MCF 10A (cell line): ENCODE measurements at places on chromosomes 2 and 18. TPM values are rescaled to one million over a fixed set of nuclear protein-coding genes. Genes with fewer than 3 reads are reported as not detected.
A peak's percentile ranks its signal among the peaks of the same experiment; 100 is the strongest.

The FOXD4L1 gene
- total RNA-seq, result 0.63 and 0.98 TPM in 2 replicates

The NXPH2 gene
- total RNA-seq, result not detected in 2 replicates

The LRRTM4 gene
- not detected in 2 replicates for total RNA-seq

The BCL11A gene
- 4.3 and 5.3 TPM in 2 replicates for total RNA-seq

The FNDC4 gene
- 0.79 and 1.1 TPM in 2 replicates for total RNA-seq

The NOSTRIN gene
- total RNA-seq, result 0.44 and 0.51 TPM in 2 replicates

DNA sequence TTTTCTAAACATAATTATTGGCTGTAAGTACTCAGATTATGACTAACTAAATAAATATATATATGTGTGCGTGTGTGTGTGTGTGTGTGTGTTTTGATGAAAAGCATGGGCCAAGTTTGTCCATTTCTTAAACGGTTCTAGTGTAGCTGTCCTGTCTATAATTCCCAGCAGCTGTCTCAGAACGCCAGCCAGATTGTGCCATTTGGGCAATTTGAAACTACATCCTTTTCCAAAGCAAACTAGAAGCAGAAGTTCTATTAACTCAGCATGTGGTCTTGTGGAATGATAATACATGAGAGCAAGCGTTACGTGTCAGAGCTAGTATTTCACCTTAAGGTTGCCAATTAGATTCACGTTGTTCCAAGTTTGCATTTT, 1.7 kb downstream of the ARHGAP28 start:
- no peaks in the 10 kb centered on the region for H3K27me3 ChIP-seq
- peak; percentile 79 for DNase-seq
- H3K4me3 ChIP-seq, result peak overlapping the region; percentile 93
- H3K27ac ChIP-seq, result no peak overlapping the region

GRCh38 chr2:212727751-212728150, 189.1 kb upstream of the ERBB4 start:
- no peak for DNase-seq
- no peak overlapping the region for H3K4me3 ChIP-seq
- H3K27ac ChIP-seq, result no peak overlapping the region
- H3K4me1 ChIP-seq, result peaks cover 7% of the 10 kb centered on the region

DNA sequence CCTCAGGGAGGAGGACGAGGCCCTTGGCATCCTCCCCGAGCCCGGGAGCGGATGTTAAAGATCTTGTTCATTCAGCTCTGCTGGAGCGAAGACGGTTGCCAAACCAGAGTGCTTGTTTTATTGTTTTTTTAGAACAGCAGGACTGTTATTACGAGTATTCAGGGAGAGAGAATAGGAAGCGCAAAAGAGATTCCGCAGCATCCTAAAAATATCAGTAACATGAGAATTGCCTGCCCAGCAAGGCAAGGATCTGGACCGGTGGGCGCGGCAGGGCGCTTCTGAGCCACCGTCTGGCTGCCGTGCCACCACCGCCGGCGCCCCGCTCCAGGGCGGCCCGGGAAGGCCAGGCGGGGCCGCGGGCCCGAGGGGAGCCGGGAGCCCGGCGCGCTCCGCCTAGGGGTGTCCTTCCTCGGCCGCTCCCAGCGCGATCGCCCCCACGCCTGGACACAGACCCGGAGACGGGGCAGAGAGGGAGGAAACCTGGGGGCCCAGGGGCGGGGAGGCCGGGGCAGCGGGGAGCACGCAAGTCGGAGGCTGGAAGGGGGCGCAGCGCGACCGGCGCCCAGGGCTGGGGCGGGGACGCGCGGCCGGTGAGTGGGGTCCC, 843 bp downstream of the CYS1 start:
- H3K27me3 ChIP-seq, result peaks cover 89% of the 10 kb centered on the region
- H3K4me3 ChIP-seq, result peak overlapping the region; percentile 62
- peak; percentile 30 for DNase-seq
- H3K36me3 ChIP-seq, result no peaks in the 10 kb centered on the region
- no peak overlapping the region for H3K27ac ChIP-seq

DNA sequence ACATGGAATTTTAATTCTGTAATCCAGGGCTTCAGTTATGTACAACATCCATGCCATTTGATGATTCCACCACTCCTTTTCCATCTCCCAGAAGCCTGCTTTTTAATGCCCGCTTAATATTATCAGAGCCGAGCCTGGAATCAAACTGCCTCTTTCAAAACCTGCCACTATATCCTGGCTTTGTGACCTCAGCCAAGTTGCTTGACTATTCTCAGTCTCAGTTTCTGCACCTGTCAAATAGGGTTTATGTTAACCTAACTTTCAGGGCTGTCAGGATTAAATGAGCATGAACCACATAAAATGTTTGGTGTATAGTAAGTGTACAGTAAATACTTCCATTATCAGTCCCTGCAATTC, 108.7 kb downstream of the XRCC5 start:
- H3K27me3 ChIP-seq, result no peaks in the 10 kb centered on the region
- peak overlapping the region; percentile 13 for H3K4me3 ChIP-seq
- H3K27ac ChIP-seq, result peak overlapping the region; percentile 90
- no peak for DNase-seq
- peaks cover 45% of the 10 kb centered on the region for H3K4me1 ChIP-seq

DNA sequence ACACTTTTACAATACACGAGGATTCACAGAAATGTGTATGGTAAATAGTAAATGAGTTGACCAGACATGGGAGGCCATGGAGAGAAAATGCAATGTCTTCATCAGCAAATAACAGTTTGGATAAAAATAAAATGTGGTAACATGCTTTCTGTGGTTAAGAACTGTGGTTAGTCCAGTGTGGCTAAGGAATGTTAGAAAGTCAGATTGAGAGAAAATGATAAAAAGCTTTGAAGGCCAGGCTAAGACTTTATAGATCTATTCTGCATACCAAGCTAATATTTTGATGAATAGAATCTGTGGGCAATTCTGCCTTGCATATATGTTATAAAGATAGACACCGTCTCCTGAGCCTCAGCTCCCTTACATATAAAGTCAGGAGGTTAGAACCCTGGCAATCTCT, 215.9 kb downstream of the SOX11 start:
- H3K36me3 ChIP-seq, result no peaks in the 10 kb centered on the region
- H3K27me3 ChIP-seq, result no peaks in the 10 kb centered on the region
- no peaks in the 10 kb centered on the region for H3K4me1 ChIP-seq
- no peak overlapping the region for H3K27ac ChIP-seq

GRCh38 chr2:199810422-199811171, 40.4 kb downstream of the FTCDNL1 start:
- H3K36me3 ChIP-seq, result no peaks in the 10 kb centered on the region
- H3K27ac ChIP-seq, result no peak overlapping the region
- DNase-seq, result peak; percentile 8
- no peak overlapping the region for H3K4me3 ChIP-seq
- H3K27me3 ChIP-seq, result peaks cover 10% of the 10 kb centered on the region

GRCh38 chr18:28177828-28178635, 1.1 kb upstream of the CDH2 start:
- H3K27me3 ChIP-seq, result no peaks in the 10 kb centered on the region
- peaks cover 6% of the 10 kb centered on the region for H3K4me1 ChIP-seq
- peak overlapping the region; percentile 84 for H3K4me3 ChIP-seq
- DNase-seq, result peak; percentile 58

DNA sequence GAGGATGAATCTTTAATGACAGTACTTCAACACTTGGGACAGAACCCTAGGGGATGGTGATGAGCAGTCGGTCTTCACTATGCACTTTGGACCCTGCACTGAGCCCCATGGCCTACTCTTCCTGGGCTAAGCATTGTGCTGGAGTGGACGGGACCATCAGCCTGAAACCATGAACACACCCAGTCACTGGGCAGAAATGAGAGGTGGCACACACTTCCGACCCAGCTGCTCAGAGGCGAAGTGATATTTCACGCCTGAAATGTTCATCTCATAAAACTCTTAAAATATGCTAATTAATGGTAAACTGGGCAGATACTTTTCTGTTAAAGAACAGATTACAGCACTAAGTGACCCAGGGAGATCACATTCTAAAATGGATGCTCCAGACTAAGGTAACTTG, 150.3 kb upstream of the NDUFV2 start:
- no peaks in the 10 kb centered on the region for H3K36me3 ChIP-seq
- H3K4me3 ChIP-seq, result no peak overlapping the region
- peaks cover 24% of the 10 kb centered on the region for H3K4me1 ChIP-seq
- H3K27me3 ChIP-seq, result no peaks in the 10 kb centered on the region

- no peaks in the 10 kb centered on the region for H3K27me3 ChIP-seq
- H3K36me3 ChIP-seq, result peaks cover 9% of the 10 kb centered on the region
- peak; percentile 69 for DNase-seq
- H3K4me3 ChIP-seq, result peak overlapping the region; percentile 87
- H3K4me1 ChIP-seq, result peaks cover 36% of the 10 kb centered on the region
These were observed 101.6 kb downstream of the SPTBN1 start for GRCh38 chr2:54557601-54558187.

DNA sequence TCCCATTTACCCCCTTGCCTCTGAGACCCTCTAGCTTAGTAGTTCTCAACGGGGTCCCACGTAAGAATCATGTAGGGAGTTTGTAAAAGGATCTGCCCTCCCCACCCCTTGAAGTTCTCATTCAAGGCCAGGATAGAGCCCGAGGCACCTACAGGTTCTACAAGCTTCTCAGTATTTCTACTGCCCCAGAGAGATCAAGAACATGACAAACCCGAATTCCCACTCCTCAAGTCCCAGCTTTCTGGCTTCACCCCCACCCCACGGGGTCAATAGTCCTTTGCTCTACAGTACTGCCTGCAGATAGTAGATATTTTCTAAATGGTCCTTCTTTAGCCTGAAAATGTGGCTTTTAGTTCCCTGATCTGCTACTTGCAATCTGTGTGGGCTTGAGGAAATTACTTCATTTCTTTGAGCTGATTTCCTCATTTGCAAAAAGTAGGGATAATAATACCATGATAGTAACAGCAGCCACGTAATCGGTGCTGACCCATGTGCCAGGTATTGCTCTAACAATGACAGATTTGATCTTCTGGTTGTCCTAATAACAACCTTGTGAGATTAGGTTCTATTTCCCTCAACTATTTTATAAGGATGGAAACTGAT, 7.1 kb downstream of the CIB4 start:
- no peak for DNase-seq
- H3K27me3 ChIP-seq, result peaks cover 11% of the 10 kb centered on the region
- no peak overlapping the region for H3K4me3 ChIP-seq
- H3K4me1 ChIP-seq, result no peaks in the 10 kb centered on the region
- no peak overlapping the region for H3K27ac ChIP-seq

GRCh38 chr2:123500346-123500745, 524.7 kb upstream of the CNTNAP5 start:
- no peaks in the 10 kb centered on the region for H3K36me3 ChIP-seq
- no peak overlapping the region for H3K4me3 ChIP-seq
- DNase-seq, result peak; percentile 23
- H3K4me1 ChIP-seq, result peaks cover 32% of the 10 kb centered on the region

- H3K27me3 ChIP-seq, result no peaks in the 10 kb centered on the region
- H3K4me1 ChIP-seq, result peaks cover 10% of the 10 kb centered on the region
- DNase-seq, result no peak
- H3K36me3 ChIP-seq, result peaks cover 94% of the 10 kb centered on the region
- H3K27ac ChIP-seq, result peak overlapping the region; percentile 3
These were observed 22.8 kb downstream of the FHL2 start for GRCh38 chr2:105376010-105376409.

- peaks cover 26% of the 10 kb centered on the region for H3K4me1 ChIP-seq
- peaks cover 31% of the 10 kb centered on the region for H3K36me3 ChIP-seq
- no peak for DNase-seq
- no peaks in the 10 kb centered on the region for H3K27me3 ChIP-seq
- no peak overlapping the region for H3K27ac ChIP-seq
These were observed 7.1 kb downstream of the HS1BP3 start for GRCh38 chr2:20643826-20644225.

GRCh38 chr2:132980304-132980703, 310.3 kb upstream of the LYPD1 start:
- H3K27ac ChIP-seq, result no peak overlapping the region
- no peaks in the 10 kb centered on the region for H3K4me1 ChIP-seq
- no peaks in the 10 kb centered on the region for H3K36me3 ChIP-seq
- DNase-seq, result no peak
- no peaks in the 10 kb centered on the region for H3K27me3 ChIP-seq

DNA sequence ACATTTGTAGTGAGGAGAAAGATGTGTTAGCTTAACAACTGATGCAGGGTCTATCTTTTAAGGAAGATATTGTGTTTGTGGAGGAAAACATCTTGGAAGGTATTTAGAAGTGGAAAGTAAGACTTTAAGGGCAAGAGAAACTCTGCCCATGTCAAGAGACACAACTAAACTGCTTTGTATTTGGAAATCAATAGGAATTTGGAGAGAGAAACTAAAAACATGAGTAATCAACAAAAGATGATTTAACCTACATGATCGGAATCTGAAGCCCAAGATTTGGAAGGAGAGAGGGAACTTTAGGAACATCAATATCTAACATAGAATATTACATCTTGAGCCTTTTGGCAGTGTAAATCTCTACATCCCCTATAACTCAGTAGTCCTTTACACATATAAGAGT, 184.2 kb upstream of the COL3A1 start:
- H3K36me3 ChIP-seq, result no peaks in the 10 kb centered on the region
- H3K27me3 ChIP-seq, result no peaks in the 10 kb centered on the region
- DNase-seq, result no peak
- H3K27ac ChIP-seq, result peak overlapping the region; percentile 21
- peaks cover 41% of the 10 kb centered on the region for H3K4me1 ChIP-seq

- peak; percentile 72 for DNase-seq
- no peak overlapping the region for H3K27ac ChIP-seq
- peaks cover 4% of the 10 kb centered on the region for H3K36me3 ChIP-seq
- H3K4me3 ChIP-seq, result no peak overlapping the region
These were observed 89.9 kb downstream of the MAPK4 start for GRCh38 chr18:50649821-50650220.
